Fibroblast of lung (primary cell): ENCODE measurements at places on chromosomes 4 and X. TPM values are rescaled to one million over a fixed set of nuclear protein-coding genes. Genes with fewer than 3 reads are reported as not detected.

GRCh38 chr4:111989817-111990216 lies 155.4 kb upstream of the FAM241A start:
- DNase-seq = no peak

DNA sequence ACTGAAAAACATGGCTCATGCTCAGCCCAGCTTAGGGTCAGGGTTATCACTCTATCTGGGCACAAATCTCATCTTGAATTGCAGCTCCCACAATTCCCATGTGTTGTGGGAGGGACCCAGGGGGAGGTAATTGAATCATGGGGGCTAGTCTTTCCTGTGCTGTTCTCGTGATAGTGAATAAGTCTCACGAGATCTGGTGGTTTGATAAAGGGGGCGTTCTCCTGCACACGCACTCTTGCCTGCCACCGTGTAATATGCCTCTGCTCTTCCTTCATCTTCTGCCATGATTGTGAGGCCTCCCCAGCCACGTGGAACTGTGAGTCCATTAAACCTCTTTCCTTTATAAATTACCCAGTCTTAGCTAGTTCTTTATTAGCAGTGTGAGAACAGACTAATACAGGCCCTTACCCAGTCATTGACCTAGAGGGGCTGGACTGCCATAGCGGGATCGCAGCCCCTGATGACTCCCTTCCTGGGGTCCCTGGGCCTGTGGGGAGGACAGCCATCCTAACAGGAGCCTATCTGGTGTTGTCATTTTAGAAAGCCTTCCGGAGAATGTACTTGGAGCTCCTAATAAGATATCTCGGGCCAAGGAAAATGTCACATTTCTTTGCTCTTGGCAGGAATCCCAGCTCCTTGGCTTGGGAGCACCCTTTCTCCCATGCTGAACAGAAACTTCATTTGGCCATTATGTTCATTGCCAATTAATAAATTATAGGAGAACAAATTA lies 112.6 kb downstream of the PHKA2 start:
- peak; percentile 17 for DNase-seq

Gene SUV39H1
- total RNA-seq = 0.51 and 1.5 TPM in 2 replicates

- peak; percentile 83 for DNase-seq
Measured at GRCh38 chr4:87038837-87039615, 104.2 kb downstream of the AFF1 start.

Gene SLC26A1
- 0.26 and 0.33 TPM in 2 replicates for total RNA-seq
